ENCODE measurements at places on chromosomes 5 and 9.
A peak's percentile ranks its signal among the peaks of the same experiment; 100 is the strongest.

DNA sequence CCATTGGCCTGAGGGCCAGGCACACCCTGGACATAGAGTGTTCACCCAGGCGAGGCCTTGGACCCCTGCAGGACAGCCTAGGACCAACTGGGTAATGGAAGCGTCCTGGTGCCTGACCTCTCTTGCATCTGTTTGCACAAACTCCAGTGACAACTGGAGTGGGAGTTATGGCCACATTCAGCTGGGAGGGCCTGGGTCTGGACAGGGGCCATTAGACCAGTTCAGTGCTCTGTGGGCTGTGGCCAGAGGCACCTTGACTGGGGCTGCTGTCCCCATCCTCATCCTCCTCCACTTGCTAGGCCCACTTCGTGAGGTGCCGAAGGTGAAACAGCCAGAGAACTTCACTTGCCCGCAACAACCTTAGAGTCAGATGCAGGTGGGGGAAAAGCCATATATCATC lies 372.7 kb upstream of the IRX1 start:
- no peak for DNase-seq

DNA sequence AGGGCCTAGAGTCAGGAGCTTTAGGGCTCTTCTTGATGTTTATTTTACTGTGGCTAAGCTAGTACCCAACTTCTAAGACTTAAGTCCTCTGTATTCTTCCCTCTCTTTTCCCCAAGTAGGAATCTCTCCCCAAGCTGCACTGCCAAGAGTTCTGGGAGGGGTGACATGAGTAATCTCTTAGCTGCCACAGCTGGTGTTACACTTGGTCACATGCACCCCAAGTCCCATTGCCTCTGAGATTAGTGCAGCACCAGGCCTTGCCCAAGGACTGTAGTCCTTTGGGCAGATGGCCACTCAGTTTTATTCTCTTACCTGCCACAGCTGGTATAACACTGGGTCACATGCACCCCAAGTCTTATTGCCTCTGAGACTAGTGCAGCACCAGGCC lies 114.7 kb upstream of the RIOK2 start:
- no peak for DNase-seq

DNA sequence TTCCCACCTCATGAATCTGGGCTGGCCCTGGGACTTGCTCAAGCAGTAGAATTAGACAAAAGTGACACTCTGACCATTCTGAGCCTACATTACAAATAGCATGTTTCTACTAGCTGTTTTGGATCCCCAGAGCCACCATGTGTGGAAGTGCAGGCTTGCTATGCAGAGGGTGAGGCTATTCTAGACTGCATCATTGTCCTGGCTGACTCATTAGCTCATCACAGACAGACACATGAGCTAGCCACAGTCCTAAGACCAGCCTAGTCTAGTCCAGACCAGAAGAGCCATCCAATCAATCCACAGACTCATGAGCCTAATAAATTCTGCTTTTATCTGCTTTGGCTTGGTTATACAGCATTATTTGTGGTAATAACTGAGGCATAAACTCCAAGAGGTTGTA lies 351.9 kb downstream of the PRELID2 start:
- no peak for DNase-seq

DNA sequence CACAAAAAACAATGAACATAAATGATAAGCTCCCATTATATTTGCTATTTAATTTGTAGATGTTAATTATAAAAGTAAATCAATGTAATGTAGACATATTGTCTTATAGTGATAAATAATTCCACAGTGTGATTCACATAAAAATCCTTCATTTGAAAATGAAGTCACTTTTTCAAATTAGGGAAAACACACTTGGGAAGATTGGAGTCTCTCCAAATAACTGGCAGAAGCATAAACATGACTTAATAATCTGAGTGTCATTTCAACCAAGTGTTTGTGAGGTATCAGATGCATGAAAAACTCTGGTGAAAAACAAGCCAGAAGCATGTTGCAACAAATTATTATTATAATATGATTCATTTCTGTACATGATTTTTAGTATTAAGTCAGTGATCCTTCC lies 102.2 kb downstream of the CETN3 start:
- DNase-seq, result no peak

- DNase-seq, result no peak
Observed at GRCh38 chr5:180020176-180020575, 51.4 kb downstream of the RNF130 start.

DNA sequence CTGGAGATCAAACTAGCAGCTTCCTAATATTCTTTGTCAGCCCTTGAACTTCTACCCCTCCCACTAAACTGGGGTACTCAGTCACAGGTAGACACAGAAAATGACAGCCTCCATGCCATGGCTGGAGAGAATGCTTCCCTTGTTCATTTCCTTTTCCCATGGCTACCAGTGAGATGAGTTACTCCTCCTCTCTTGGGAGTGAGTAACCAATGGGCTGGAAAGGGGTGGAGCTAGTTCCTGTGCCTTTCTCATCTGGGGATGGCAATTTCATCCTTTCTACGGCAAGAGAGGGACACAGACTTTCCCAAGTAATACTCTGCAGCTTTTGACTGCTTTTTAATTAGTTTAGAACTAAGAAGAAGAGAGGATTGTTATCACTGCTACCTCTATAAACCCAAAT lies 1045.6 kb upstream of the WWC1 start:
- DNase-seq, result no peak

GRCh38 chr9:125890826-125891225 lies 143.7 kb downstream of the PBX3 start:
- no peak for DNase-seq

- DNase-seq, result peak; percentile 7
Observed at GRCh38 chr5:112551419-112552032, 132.4 kb upstream of the EPB41L4A start.
